ENCODE measurements at places on chromosomes 12 and 14.

- DNase-seq: peak; percentile 15
Observed at GRCh38 chr12:118290130-118290529, 82.6 kb downstream of the TAOK3 start.

GRCh38 chr14:90649083-90649482, 167.1 kb downstream of the TTC7B start:
- peak; percentile 41 for DNase-seq

DNA sequence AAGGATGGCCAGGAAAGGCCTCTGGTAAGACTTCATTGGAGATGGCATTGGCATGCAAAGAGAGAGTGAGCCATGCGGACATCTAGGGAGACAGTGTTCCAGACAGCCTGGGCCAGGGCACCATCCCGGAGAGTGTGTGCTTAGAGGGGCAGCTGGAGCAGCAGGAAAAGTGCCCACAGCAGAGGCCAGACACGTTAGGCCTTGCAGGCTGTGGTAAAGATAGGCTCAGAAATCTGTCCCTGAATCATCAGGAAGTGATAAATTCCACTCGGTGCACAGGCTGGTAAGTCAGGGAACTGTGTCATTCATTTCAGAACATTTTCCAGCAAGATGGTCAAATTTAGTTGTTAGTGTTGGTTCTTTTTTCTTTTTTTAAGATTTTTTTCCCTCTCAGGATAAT, 8.8 kb downstream of the GALNT16 start:
- DNase-seq: peak; percentile 38

DNA sequence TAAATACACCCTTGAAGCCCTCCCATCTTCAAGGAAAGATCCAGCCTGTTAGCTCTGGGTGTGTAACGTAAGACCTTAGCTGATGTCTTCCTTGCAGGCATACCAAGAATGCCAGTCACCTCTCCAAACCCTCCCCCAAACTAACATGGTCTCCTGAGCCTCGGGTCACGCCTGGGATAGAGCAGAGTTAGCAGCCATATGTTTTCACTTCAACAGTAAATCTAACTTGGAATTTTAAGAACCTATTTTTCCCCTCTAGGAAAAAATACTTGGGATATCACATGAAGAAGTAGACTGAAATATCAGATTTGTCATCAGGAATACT, 27.9 kb downstream of the BCL2L14 start:
- no peak for DNase-seq

- no peak for DNase-seq
Observed at GRCh38 chr14:38868399-38869290, 234.4 kb downstream of the SEC23A start.

GRCh38 chr14:71751264-71751663, 181.0 kb upstream of the RGS6 start:
- no peak for DNase-seq

DNA sequence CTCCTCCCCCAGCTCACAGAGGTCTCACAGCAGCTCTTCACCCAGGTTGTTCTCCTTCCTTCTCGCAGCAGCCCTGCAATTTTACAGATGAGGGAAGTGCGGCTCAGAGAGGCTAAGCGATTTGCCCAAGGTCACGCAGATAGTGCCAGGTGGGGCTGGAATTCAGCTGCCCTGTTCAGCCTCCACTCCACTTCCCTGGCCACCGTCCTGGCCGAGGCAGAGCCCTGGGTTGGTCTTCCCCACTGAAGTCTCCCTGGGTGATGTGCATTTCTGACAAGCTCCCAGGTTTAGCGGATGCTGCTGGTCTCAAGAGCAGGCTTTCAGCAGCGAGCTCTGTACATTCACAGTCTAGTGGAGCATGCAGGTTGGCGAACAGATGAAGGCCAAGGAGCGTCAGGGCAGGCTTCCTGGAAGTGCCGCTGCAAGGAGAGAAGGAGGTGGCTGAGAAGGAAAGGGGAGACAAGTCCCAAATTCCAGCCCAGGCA, 28.9 kb upstream of the EML1 start:
- DNase-seq: no peak

DNA sequence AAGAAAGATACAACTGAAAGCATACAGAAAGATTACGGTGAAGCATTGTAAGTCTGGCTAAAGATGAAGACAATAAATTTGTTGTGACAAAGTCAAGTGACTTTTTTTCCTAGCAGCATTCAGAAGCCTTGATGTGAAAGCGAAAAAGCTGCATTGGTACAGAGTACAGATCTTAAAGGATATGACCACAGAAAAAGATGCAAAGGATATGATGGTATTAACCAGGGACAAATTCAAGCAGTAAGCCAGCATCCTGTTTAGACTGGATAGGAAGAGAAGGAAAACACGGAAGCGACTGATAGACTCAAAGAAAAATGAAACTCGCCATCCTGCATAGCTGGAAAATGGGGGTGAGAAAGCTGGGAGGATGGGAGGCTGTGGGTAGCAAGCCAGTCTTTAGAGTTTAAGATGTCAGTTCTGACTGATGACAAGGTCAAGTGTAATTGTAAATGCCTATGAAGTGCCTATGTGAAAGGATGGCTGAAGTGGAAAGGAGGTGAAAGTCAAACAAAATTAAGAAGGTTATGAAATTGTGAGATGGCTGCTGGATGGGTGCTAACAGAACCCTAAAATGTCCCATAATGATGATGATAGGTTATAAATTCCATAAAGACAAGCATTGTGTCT, 92.4 kb downstream of the PHLDA1 start:
- DNase-seq: no peak

DNA sequence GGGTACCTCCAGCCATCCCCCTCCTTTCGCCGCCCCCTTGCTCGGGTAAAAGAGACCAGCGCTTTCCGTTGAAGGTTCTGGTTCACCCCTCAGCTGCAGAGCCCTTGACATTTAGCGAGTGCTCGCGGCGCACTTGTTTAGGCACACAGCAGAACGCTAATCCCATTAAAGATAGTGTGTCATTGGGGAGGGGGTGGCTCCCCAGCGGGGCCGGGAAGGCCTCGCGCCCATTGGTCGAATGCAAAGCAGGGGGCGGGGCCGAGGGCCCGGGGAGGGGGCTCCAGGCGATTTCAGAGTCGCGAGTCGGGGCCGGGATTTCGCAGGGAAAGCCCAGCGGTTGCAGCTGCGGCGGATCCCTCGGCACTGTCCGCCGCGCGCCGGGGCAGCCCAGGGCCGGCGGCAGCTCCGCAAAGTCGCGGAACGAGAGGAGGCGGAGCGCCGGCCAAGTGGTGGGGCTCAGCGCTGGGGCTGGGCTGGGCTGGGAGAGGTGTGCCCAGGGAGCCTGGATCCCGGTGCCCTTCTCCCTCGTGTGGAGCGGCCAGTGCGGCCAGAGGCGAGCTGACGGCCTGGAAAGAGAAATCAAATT, 122.9 kb downstream of the TSPAN9 start:
- DNase-seq: peak; percentile 44

- no peak for DNase-seq
Observed at GRCh38 chr12:20248646-20249045, 119.7 kb upstream of the PDE3A start.

DNA sequence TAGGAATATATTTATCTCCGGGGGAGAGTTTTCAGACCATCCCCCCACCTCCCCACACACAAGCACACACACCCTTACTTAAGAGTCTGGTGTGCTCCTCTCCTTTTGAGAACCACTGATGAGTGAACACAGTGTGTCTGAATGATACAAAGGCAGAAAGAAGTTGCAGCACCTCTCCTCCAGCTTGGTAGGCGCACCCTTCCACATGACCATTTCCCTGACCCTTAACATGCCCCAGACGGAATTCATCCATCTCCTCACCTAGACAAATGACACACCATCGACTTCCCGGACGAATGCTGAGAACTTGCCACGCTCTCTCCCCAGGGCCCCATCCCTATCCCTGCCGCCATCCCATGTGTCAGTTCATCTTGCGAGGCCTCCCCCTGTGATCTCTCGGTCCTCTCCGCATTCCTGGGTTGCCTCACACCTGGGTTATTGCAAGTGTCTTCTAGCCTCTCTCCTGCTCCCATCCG, 3.9 kb downstream of the TNFRSF1A start:
- peak; percentile 56 for DNase-seq

DNA sequence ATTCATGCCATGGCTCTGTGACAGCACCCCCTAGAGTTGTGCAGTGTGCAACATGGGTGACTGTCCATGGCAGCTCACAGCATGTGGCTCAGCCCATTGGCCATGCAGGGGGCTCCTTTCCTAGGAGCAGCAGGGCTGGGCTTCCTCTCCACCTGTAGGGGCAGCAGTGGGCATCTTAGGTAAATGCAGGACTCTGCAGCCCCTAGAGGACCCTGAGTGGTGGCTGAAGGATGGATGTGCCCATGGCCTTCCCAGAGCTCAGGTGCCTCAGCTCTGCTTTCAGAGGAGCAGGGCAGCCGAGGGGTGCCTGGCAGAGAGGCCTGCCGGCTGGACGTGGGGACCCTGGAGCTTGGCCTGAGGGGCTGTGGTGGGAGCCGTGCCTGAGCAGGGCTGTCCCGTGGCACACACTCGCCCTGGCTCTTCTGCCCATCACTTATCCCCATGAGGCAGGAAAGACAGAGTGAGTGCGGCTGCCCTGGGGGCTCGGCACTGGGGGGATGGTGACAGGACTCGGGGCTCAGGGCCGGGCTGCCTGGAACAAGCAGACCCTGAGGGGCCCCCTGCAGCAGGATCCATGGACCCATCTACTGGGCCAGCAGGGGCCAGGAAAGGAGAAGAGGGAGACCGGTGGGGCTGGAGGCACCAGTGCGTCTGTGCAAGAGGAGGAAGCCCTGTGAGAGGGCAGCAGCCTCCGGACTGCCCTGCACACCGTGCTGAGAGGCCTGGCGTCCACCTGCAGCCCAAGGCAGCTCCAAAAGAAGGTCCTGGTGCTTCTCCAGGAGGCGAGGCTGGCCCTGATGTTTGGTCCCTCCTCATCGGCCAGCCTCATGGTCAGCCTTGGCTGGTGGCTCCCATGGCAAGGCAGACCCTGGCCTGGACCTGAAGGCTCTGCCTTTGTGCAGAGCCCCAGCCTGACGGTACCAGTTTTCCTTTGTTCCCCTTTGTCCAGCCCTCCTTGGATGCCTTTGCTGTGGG, 7.6 kb downstream of the ADSS1 start:
- no peak for DNase-seq

Measured in cardiac fibroblast (primary cell).